Amniotic stem cell (primary cell): ENCODE measurements at places on chromosomes 11 and 22.

- DNase-seq, result no peak
These were observed 546 bp downstream of the DRAP1 start for GRCh38 chr11:65919573-65920371.

- DNase-seq, result no peak
These were observed 11.5 kb upstream of the ZC3H12C start for GRCh38 chr11:110081462-110082376.

DNA sequence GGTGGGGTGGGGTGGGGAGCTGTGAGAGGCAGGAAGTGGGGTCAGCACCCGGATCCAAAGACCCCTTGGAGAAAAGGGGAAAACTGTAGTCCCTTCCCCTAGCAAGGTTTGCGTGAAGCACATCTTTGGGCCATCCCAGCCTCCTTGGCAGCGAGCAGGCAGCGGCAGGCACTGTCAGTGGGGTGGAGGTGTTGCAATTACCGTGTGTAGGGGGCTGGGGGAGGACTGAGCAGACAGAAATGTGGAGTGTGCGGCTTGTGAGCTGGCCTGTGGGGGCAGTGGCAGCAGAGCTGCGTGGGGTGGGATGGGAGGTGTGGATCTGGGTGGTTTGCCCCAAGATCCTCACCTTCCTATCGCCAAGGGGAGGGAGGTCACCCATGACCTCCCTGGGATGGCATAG, 16.4 kb downstream of the DAGLA start:
- no peak for DNase-seq

DNA sequence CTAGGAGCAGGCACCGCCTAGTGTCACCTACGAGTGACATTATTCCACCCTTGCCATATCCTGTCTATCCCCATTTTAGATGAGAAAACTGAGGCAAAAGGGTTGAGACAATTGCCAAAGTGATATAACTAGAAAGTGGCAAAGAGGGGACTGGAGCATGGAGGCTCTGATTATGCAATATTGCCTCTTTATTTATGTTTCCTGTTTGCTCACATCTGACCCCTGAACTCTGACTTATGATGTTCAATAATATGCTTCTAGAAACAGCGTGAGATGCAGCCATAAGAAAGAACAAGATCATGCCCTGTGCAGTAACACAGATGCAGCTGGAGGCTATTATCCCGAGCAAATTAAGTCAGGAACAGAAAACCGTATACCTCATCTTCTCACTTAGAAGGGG, 7.7 kb downstream of the ELF5 start:
- DNase-seq, result no peak

DNA sequence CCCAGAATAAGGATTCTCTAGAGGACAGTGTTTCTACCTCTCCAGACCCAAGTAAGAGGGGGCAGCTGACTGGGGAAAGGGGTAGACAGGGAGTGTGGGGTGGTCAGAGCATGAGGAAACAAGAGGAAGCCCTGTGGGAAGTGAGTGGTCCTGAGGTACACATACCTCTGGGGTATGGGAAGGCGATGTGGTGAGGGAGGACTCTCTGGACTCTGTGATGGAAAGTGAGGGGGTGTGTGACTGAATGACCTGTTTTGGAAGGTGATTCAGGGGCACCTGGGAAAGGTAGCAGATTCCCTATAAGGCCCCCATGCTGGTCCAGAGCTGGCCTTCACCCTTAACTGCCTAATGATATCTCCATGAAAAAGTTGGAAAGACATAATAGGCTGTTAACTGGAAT, 80.1 kb downstream of the DEPDC5 start:
- no peak for DNase-seq

GRCh38 chr11:110070176-110070575, 23.0 kb upstream of the ZC3H12C start:
- no peak for DNase-seq

DNA sequence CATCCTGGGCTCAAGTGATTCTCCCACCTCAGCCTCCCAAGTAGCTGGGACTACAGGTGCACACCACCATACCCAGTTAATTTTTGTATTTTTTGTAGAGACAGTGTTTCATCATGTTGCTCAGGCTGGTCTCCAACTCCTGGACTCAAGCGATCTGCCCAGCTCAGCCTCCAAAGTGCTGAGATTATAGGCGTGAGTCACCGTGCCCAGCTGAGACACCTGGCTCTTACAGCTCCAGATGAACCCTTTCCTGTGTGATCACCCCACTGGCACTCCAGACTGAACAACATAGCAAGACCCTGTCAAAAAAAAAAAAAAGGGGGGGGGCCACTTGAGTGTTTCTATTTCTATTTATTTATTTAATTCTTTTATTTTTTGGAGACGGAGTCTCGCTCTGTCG, 1.0 kb upstream of the ADSL start:
- DNase-seq, result no peak

DNA sequence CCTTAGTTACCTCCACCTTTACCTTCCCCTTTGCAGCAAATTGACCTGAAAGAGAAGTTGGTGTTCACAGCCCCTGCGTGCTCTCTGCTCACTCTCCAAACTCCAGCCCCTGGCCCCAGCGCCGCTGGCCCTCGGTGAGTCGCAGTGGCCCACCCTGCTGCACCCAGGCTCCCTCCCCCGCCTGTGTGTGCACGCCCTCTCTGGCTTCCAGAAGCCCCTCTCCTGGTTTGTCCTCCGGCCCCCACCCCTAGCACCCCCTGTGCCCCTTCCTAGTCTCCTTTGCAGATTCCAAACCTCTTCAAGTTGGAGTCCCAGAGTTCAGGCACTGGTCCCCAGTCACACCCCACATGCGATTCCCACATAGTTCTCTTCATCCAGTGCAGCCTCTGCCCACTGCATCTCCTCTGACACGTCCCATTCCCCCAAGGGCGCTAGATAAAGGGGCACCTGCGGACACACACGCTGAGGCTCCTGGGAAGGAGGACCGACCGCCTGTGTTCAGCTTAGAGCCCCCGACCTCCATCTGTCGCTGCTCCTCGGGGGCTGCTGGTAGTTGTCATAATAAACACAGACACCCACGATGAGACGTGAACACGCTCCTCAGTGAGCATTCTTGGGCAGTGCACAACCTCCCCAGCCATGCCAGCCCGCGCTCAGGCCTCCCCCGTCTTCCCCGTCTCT, 1.5 kb upstream of the PHRF1 start:
- DNase-seq, result no peak

- no peak for DNase-seq
These were observed 123.8 kb upstream of the NTM start for GRCh38 chr11:131246663-131247062.

- DNase-seq, result no peak
These were observed 32.2 kb downstream of the P4HA3 start for GRCh38 chr11:74279256-74279655.

- no peak for DNase-seq
These were observed 37.6 kb upstream of the SLC5A1 start for GRCh38 chr22:32005453-32005852.
